Muscle of back (tissue), 13 donors: ENCODE measurements at places on chromosomes 3 and 15. TPM values are rescaled to one million over a fixed set of nuclear protein-coding genes. Genes with fewer than 3 reads are reported as not detected.
A peak's percentile ranks its signal among the peaks of the same experiment; 100 is the strongest.

The NANOGP8 gene
- not detected for polyA plus RNA-seq

The RFTN1 gene
- polyA plus RNA-seq: 16.4 TPM

The ADAMTSL3 gene
- 73.3 TPM for polyA plus RNA-seq

The AHSG gene
- not detected for polyA plus RNA-seq

The EPHB1 gene
- polyA plus RNA-seq: 37.7 TPM

- DNase-seq: no peak
Measured at GRCh38 chr3:49533786-49534519, 20.3 kb upstream of the BSN start.

GRCh38 chr3:177569193-177569592 lies 371.9 kb upstream of the TBL1XR1 start:
- no peak for DNase-seq

- DNase-seq: no peak
Measured at GRCh38 chr3:120276767-120277166, 8.3 kb downstream of the GPR156 start.

DNA sequence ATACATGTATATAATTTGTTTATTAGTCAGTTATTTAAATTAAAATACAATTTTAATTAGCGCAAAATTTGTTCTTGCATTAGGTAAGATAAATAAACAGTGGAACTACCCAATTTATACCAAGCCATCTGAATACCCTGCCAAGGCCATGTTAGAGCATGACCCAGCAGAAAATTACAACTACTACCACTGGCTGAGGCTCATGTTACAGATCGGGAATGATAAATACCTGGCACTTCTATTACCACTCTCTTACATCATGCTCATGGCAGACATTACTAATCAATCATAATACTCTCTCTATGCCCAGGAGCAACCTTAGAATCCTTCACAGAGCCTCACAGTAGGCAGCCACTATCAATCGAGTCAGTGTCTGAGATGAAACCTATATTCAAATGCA lies 21.2 kb upstream of the LMOD3 start:
- DNase-seq: no peak

DNA sequence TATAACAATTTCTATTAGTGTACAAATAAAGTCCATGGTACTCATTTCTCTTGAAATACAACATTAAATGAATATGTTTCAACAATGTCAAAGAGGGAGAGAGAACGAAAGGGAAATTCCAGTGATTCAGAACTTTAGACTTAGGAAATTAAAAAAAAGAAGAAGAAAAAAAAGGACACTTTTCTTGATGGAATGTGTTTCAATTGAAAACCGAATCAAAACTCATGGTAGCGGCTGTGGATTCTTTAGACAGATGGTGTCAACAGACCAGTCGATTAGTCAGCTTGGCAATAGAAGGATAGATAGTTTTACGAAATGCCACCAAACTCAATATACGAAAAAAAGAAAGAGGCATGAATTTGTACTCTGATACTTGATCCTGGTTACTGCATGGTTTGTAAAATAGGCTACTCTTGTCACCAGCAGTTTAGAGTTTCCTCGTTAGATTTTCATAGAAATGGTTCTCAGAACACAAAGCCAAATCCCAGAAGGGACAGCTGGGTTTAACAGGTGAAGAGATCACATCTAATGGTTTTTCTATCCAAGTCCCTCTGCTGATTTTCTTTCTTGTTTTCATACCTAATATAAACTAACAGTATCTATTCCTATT lies 793.5 kb downstream of the ROBO1 start:
- no peak for DNase-seq

GRCh38 chr3:178545337-178545736 lies 9.1 kb downstream of the KCNMB2 start:
- no peak for DNase-seq

DNA sequence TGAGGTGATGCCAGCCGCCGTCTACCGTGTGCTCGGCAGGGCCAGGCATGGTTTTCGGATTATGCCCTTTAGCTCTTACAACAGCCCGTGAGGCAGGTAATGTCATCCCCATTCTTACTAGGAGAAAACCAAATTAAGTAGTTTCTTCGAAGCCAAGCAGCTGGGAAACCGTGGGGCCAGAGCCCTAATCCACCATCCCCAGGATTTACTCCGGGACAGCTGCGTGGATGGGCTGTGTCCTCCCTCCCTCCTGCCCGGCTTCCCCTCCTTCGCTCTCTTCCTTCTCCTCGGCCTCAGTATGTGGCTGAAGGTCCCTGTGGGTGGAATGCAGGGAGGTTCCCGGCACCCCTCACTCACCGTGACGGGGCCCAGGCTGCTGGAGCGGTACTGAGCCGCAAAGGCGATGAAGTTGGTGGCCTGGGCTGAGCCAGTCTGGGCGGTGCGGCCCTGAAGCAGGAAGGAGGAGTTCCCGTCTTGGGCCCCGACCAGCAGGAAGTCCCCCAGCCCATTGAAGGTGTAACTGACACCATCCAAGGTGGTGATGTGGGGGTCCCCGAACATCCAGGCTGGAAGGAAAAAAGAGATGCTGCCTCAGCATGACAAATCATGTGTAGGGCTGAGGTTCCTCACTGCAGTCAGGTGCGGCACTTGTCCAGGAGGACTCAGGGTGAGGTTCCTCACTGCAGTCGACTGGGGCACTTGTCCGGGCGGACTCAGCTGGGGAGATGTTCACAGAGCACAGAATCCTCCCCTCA lies 42.5 kb downstream of the MUC20 start:
- DNase-seq: no peak

- DNase-seq: no peak
Measured at GRCh38 chr15:68538311-68538710, 40.5 kb upstream of the CORO2B start.

DNA sequence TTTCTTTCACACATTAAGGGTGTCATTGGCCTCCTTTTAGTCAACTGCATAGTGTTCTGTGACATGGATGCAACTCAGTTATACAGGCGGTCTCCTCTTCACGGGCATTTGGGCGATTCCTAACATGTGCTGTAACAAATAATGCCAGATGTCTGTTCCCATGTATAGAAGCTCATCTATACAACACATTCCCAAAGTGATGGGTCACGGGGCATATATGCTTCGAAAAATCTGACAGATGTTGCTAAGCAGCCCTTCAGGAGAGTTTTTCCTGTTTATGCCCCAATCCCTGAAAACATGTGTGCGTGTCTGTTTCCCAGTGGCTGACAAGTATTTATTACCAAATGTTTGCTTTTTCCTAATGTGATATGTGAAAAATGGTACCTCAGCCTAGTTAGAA lies 25.8 kb downstream of the LRRK1 start:
- no peak for DNase-seq

DNA sequence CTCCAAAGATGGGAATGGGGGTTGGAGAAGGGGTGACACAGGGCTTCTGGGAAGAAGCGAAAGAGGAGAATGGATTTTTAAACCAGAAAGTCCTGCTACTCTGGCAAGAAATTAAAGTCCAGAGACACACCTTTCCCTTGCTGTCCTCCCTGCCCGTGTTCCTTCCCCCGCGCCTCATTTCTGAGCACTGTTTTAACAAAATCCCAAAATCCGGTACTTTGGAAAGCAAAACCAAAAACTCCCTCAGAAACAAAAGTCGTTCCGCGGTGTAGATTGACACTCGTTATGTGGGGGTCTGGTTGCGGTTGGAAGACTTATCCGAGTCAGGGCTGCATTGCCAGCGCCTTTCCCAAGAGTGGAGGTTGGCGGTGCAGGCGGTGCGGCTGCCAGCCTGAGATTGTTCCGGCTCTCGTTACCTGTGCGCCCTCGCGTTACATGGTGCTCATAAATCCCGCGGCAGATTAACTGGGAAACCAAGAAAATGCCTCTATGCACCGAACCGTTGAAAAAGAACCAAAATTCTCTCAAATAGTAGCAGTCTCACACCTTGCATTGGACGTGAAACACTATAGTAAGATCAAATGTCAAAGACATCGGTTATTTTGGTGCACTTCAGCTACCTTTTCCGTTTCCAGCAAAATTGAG lies 217.7 kb downstream of the MEIS2 start:
- peak; percentile 70 for DNase-seq

GRCh38 chr3:154584041-154584440 lies 154.1 kb upstream of the GPR149 start:
- DNase-seq: no peak

- no peak for DNase-seq
Measured at GRCh38 chr3:49124991-49125670, 4.5 kb upstream of the USP19 start.

DNA sequence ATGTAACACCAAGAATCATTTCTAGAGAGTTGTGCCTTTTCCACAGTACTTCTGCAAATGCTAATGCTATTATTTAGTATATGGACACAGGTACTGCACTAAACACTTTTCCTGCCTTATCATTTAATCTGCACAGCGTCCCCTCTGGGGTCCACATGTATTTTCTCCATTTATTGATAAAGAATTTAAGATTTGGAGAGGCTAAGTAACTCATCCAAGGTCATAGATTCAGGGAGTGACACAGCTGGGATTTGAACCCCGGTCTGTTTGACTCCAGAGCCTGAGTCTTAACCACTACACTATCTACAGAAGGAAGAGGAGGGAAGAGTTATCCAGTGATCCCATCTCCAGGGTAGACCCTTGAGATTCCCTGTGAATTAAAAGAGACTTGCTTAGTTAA lies 24.9 kb upstream of the TPRG1 start:
- no peak for DNase-seq

DNA sequence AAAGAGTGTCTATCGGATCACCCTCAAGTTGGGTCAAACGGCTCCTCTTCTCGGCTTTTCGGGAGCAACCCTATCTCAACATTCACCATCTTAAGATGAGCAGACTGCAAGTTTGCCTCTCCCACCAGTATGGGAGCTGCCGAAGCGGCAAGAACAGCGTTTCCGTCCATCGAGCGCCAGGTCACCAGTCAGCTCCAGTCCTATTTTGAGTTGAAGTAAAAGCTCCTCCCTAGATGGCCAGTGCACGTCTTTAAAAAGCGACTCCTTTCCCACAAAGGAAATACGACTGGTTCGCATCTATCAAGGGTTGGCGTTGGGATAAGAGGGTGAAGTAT lies 369 bp upstream of the U2SURP start:
- DNase-seq: no peak

DNA sequence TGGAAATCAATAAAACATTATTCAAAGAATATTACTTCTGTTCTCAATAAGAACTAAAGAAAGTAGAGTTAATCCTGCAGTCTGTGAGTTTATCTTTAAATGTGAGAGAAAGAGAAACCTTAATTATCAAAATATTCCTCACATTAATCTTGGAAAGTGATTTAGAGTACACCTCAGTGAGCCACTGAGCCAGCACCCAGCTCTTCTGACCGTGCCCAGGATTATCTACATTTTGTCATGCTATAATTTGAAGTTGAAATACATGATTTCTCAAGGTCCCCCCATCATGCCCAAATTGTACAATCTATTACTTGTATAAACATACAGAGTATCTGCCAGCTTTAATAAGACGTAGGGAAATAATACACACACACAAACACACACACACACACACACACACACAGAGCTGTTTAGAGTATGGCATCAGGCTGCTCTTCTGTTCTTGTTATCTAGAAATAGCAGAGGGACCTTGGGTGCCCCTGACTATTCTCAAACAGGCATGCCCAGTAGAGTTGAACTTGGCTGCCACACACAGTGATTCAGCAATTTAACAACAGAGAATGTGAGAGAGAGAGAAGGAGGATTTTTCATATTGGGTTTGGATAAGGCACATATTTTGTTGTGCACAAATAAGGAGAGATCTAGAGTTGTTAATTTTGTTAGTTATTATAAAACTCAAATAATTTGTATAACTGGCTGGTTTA lies 74.4 kb downstream of the P2RY1 start:
- no peak for DNase-seq

- no peak for DNase-seq
Measured at GRCh38 chr15:22989576-22990477, 9.7 kb upstream of the CYFIP1 start.

GRCh38 chr15:70323111-70323851 lies 225.6 kb upstream of the TLE3 start:
- DNase-seq: peak; percentile 90

DNA sequence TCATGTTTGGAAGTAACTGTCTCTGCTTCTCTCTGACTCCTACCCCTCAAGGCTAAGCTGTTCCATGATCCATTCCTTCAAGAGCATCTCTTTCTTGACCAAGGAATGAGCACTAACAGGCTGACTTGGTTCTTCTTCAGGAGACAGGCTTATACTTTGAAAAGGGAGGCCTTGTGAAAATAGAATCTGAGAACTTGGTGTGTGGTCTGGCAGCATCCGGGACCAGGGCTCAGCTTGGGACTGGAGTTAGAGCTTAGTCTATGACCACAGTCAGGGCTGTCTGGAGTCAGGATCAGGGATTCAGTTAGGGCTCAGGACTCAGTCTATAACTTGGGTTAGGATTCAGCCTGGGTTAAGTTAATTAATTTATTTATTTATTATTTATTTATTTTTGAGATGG lies 44.9 kb upstream of the SLC6A6 start:
- no peak for DNase-seq

DNA sequence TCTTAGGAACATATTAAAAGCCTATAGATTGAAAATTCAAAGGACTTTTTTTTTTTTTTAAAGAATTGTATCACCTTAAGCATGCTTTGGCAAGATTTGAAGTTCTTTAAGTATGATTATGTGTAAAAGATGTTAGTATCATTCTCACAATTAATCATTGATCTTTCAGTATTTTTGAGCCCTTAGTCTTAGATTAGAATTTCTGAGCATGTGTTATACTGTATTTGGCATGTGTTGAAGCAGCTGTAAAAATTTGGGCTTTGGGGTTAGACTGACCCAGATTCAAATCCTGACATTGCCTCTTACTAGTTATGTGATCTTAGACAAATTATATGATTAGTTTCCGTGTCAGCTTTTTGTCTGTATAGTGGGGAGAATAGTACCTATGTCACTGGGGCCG lies 6.3 kb downstream of the OXSR1 start:
- no peak for DNase-seq

DNA sequence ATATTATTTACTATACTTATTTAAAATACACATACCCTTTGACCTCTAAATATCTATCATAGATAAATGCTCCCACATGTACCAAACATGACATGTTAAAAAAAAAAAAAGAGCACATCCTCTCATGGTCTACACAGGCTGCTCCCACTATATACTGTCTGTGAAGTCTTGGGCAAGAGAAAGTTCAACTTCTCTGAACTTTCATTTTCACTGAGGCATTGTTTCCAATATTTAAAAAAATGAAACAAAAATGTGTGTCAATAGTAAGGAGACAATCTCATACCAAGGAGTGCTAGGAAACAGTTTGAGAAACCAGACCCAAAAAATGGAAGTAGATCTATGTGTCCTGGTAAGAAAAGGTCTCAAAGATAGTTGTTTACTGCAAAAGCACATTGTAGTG lies 29.3 kb downstream of the SLC4A7 start:
- no peak for DNase-seq

GRCh38 chr3:52350416-52350815 lies 34.3 kb downstream of the DNAH1 start:
- no peak for DNase-seq

GRCh38 chr15:100078511-100079220 lies 263.1 kb downstream of the ADAMTS17 start:
- no peak for DNase-seq

DNA sequence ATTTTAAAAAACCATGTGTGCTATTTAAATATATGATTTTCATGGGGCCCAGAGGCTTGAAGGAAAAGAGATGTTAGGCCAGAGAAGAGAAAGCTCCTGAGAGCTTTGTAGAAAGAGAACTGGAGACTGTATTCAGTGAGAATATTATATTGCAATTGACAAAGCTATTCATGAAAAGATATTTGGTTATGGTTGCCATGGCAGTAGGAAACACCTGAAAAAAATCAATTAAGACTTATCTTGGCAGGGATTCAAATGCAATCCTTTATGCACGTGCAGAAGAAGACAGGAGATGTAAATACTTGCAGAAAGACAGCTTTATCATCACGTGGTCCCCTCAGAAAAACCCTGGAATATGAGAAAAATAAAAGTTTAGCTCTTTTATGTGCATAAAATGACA lies 636.0 kb upstream of the TBL1XR1 start:
- DNase-seq: no peak
